Left kidney (tissue), 8 donors: ENCODE measurements at places on chromosomes 7 and 10. TPM values are rescaled to one million over a fixed set of nuclear protein-coding genes. Genes with fewer than 3 reads are reported as not detected.

The KLF14 gene
- 0.76 TPM for polyA plus RNA-seq

The DNA2 gene
- polyA plus RNA-seq = 21.8 TPM

The SPDYE2B gene
- polyA plus RNA-seq = 3.8 TPM

DNA sequence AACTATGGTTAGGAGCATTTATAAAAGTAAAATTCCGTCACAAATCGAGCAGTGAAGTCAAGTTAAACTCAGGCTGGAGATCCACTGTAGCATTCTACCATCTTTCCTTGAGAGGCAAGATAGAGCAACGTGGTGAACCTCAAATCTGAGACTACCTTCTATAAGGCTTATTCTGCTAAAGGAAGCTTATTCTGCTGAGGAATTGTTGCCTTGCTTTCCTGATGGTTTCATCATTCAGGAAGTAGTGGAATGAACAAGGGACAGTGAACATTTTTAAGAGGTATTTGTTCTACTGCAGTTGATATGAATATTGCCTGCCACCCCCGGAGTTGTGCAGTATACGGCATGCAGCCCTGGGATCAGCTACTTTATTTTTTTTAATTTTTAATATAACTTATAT is 170.8 kb downstream of the VPS50 start:
- no peak for DNase-seq

- DNase-seq = no peak
Observed at GRCh38 chr7:126658684-126659083, 594.1 kb downstream of the GRM8 start.

- no peak for DNase-seq
Observed at GRCh38 chr10:32160864-32161263, 104.6 kb upstream of the KIF5B start.

DNA sequence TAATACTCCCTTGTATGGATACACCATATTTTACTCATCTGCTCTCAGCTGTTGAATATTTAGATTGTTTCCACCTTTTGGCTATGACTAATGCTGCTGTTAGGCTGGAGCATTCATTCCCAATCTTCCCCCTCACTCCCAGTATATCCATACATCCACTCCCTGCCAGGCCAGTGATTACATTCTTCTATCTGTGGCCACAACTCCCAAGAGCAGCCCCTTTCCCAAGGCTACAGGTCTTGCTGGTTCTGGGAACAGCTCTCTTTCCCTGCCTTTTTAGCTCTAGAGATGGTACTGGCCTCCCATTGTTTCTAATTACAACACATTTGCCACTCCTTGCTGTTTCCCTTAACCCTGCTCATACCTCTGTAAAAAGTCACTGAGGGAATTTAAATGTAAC is 28.2 kb downstream of the SFR1 start:
- DNase-seq = no peak

DNA sequence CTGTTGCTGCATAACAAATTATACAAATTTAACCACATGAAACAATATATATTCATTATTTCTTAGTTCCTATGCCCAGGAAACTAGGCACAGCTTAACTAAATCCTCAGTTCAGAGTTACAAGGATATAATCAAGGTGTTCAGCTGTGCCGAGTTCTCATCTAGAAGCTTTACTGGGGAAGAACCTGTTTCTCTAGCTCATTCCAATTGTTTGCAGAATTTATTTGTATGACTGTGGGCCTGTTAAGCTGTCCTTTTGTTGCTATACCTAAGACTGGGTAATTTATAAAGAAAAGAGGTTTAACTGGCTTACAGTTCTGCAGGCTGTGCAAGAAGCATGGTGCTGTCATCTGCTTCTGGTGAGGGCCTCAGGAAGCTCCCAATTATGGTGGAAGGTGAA is 21.8 kb upstream of the MDFIC start:
- no peak for DNase-seq

DNA sequence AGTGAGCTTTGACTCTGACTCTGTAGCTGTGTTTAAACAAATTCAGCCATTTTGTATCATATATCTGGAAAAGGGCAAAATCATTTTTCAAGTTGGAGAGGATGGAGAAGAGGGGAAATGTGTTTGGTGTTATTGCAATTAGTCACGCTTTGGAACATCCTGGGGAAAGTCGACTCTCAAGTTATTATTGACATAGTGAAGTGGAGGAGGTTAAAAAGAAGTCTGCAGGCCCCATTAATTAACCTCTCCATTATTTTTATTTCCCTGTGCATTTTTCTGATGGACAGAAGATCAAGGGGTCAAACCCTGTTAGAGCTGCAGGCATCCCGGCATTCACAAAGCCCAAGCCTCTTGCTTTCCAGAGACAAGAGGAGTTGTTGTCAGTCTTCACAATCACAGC is 132.6 kb downstream of the TEX36 start:
- no peak for DNase-seq

DNA sequence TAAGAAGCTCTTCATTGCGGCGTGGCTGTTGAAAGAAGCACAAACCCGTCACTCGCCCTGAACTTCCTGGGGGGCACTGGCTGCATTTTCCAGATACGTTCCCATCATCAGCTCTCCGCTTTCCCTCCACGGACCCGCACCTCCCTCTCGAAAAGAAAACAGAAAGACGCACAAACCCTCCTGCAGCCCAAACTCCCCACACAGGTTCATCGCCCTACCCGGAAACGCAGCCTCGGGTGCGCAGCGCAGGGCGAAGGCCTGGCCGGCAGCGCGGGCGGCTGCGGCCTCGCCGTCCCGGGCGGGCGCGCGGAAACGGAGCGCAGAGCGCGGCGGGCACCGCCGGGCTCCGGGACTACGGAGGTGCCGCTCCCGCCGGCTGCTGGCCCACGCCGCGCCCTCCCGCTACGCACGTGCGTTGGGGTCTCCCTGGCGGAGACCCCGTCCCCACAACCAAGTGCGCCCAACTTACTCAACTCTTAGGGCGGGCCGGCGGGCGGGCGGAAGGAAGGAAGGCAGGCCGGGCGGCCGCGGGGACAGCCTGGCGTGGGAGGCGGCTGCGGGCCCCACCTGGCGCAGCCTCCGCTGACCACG is 822 bp downstream of the ZNF800 start:
- peak; percentile 11 for DNase-seq

DNA sequence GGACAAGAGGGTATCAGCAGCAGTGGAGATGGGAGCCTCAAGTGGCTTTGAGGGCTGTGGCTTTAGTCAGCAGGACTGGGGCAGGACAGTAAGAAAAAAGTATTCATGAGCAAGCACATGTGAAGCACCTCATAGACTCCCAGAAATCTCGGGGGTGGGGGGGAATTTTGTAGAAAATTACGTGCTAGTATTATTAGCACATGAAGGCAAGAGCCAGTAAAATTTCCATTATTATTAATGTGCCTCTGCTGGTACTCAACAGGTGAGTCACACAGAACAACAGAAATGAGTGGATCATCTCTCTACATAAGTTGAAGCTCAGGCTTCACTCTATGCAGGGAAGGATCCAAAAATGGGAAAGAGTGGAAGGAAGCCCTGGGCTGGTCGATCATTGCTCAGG is 114.5 kb downstream of the MYOF start:
- DNase-seq = no peak

GRCh38 chr10:7317786-7318446 is 92.9 kb downstream of the SFMBT2 start:
- DNase-seq = no peak

DNA sequence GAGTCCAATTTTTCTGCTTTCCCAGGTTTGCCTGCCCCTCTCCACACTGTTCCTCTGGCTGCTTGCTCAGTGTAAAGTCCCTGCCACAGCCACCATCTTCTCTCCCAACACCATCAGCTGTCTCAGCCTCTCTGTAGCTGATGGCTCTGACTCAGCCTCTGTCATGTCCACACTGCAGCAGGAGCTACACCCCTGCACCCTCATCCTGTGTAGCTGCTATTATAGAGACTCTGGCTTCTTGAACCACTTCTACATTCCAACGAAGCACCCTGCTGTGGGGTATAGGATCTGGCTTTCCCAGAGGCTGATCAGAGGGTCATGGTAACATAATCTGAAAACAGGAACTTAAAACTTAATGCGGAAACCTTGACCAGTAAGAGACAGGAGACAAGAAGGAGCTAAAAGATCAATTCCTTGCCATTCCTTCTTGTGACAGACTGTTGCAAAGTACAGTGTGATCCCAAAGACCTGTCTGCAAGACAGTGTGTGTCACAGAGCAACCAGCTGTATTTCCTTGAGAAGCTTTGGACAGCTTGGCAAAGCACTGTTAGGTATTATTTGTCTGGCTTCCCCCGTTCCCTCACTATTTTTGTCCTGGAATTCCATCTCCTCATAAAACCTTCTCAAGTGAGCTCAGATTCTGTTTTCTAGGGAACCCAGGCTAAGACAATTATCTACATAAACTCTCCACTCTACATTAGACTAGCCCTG is 42.3 kb downstream of the NRCAM start:
- DNase-seq = no peak

DNA sequence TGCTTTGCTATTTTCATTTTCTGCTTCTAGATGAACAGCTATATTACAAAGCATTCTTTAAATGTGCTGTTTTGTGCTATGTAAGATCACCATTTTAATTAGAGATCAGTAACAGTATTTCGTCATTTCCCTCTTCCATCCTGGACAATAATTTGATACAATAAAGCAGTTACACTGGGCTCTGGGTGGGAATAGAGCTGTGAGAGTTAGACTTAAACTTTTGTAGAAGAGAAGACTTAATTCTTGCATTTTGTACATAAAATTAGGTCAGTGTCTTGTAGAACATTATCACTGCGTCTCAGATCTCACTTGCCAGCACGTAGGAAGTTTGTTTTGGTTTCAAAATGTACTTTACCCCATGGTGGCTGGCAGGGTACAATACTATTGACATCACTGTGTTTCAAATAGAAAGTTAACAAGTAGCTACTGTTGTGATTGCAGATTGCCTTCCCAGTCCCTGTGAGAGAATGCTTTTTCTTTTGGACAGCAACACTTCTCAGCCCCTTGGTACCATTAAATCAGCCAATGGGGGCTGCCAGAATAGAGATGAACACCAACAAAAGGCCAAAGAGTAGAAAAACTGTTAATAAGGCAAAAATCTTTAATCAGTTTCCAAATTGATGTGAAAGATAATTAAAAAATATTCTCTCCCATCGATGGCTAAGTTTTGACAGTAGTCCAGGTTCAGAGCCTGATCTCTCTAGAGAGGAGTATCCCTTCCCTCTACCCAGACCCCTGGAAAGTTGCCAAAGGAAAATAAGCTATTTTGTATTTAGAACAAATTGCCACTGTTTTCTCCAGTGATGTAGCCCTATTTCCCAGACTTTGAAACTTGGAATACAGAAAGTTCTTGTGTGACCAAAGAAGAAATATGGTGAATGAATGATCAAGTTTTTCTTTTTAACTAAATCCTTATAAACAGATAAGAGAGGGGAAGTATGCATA is 35.1 kb downstream of the SMNDC1 start:
- no peak for DNase-seq
